ENCODE measurements at places on chromosomes 7 and 10.

DNA sequence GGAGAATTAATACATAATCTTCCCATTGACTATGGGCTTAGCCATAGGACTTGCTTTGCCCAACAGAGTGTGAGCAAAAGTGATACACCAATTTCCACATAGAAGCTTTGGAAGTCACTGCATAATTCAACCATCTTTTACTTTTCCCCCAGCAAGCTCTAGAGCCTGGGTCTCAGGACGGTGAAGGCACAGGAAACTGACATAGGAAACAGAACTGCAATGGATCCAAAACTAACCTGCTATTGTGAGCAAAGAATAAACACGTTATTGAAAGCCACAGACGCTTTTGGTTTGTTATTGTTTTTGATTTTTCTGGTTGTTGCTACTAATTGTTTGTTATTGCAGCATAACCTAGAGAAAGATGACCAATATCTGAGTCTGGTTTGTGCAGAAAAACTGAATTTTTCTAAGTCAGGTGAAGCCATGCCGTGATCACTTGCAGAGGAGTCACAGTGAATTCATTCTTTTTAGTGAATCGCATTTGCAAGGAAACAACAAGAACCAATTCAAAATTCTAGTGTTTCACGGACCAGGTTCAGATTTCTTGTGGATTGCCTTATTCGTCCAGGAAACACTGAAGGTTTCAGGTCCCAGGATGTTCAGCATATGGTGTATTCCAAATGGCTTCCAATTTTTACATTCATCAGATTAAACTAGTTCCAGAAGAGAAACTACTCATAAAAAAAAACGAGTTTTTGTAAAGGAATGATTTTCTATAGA is 52.8 kb downstream of the CUBN start:
- DNase-seq = no peak

- no peak for DNase-seq
Observed at GRCh38 chr10:5571826-5572225, 47.1 kb downstream of the CALML3 start.

DNA sequence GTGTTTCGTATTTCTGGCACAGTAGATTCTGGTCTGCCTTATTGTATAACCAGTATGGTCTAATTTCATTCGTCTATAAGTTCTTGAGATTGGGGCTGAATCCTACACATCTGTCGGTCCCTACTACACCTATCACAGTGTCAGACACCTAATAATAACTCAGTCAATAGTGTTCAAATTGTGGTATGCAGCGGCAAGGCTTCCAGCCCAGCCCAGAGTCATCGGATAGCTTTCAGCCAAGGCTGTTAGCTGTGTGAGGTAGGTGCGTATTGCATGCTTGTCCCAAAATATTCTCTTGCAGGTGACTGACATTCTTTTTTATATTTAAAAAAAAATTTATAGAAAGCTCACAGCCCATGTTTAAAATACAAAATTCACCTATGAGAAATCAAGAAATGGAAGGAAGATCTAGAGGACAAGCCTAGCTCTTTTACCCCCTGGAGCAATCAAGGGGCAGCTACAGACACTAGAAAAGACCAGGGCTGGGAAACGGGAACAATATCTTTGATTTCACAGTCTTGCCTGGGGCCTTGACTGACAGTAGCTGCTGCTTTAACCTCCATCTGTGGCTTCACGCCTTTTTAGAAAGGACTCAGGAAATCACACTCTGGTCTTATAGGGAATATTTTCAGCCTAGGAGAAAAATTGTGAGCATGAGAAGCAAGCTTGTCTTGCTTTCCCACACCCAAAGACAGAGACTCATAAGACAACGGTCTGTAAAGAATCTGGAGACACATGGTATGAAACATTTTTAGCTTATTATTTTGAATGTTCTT is 9.5 kb upstream of the ASB4 start:
- no peak for DNase-seq

- DNase-seq = no peak
Observed at GRCh38 chr7:12766416-12766815, 79.0 kb downstream of the ARL4A start.

DNA sequence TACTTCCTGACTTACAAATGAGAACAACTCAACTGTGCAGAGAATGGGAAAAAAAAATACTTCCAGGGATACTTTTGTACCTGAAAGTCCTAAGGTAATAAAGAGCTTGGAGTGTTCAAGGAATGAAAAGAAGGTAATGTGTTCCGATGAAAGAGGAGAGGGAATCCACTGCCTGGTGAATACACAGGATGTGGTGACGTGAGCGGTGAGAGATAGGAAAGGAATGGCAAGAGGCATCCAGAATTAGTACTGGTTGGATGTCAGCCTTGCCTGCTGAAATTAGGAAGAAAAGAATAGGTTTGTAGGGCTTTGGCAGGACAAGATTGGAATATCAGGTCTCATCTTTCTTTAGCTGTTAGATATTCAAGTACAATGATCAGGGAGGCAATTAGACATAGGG is 347.7 kb downstream of the POM121L12 start:
- no peak for DNase-seq

GRCh38 chr10:50316174-50316573 is 64.9 kb upstream of the ASAH2 start:
- no peak for DNase-seq

- DNase-seq = no peak
Observed at GRCh38 chr10:58950618-58951017, 225.8 kb upstream of the PHYHIPL start.

DNA sequence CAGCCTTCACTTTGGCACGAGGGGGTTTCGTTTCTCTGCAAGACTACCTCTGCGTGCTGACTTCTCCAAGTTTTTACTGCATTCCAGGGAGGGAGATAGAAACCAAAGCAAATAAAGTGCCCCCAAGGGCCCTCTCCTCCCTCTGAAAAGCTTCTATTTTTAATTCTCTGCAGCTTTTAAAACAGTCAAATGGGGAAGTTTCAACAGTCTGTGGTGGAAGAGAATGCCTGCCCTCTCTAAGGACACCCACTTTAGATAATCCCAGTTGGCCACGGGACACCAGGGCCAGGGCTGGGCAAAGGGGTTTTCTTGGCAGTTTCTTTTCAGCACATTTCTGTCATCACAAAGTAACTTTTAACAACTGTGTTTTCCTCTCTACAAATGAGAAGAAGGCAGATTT is 386.7 kb upstream of the NPVF start:
- DNase-seq = no peak

GRCh38 chr7:18426564-18427226 is 68.9 kb upstream of the HDAC9 start:
- DNase-seq = no peak

DNA sequence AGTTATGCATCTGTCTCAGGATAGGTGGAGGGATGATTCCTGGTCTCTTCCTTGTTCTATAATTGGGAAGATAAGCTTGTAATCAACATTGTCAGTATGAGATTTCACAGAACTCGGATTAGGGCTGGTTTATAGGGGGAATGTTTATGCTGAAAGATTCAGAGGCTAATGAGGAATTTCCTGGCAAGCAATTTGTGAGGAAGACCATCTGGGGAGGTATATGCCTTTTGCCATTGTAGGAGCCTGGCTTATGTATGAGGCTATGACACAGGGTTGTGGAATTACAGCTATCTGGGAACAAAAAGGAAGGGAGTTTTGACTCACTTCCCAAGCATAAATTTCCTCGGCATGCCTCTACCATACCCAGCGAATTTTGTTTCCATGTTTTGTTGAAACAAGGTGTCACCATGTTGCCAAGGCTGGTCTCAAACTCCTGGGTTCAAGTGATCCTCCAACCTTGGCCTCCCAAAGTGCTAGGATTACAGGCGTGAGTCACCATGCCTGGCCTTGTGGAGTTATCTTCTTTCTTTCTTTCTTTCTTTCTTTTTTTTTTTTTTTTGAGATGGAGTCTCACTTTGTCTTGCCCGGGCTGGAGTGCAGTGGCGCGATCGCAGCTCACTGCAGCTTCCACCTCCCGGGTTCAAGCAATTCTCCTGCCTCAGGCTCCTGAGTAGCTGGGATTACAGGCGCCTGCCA is 1.6 kb upstream of the COPS6 start:
- DNase-seq = no peak

DNA sequence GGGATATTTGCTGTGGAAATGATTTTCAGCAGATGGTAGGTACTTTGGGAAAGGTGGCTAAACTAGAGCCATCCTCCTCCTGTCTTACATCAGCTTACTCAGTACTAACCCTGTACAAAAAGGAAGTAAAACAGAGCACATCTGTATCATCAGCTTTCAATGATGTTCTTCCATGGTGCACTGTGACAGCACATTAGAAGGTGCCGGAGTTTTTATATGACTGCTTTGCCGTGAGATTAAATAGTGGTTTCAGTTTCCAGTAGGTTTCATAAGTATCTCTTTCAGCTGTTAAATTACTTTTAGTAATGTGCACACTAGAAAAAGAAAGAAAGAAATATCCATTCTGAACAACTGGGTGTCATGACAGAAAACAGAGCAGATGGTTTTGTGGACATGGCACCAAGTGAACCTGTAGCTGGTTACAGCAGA is 86.5 kb downstream of the ARID5B start:
- no peak for DNase-seq

GRCh38 chr10:49252313-49253034 is 46.5 kb upstream of the C10orf71 start:
- DNase-seq = no peak

DNA sequence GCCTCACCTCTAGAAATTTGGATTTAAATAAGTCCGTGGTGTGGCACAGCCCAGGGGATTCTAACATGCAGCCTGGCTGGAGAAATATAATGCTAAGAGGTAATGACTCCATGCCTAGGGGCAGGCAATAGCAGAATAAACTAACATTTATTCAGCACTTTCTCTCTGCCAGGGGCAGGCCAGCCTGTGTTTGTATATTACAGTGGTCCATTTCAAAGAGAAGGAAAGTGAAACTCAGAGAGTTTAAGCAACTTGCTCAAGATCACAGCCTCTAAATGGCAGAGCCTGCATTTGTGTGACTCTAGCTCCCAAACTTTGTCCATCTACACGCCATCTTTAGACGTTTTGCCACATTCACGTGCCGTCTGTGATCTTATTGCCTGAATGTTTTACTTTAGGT is 6.7 kb upstream of the LRRC18 start:
- DNase-seq = no peak
